Colonic mucosa (tissue), 4 donors: ENCODE measurements at places on chromosomes 4 and X. TPM values are rescaled to one million over a fixed set of nuclear protein-coding genes. Genes with fewer than 3 reads are reported as not detected.

The PGM2 gene
- total RNA-seq, result 37.2 TPM

The CYSLTR1 gene
- total RNA-seq, result 1.6 TPM

The BEX1 gene
- total RNA-seq, result 0.77 TPM

The MAGEA8 gene
- not detected for total RNA-seq

The ALPK1 gene
- 22.5 TPM for total RNA-seq

GRCh38 chr4:55546506-55546755, 278 bp downstream of the CLOCK start:
- DNase-seq, result no peak

- no peak for DNase-seq
Observed at GRCh38 chrX:101397779-101398178, 7.0 kb downstream of the RPL36A start.

- no peak for DNase-seq
Observed at GRCh38 chrX:124098089-124098488, 136.6 kb downstream of the STAG2 start.

- DNase-seq, result no peak
Observed at GRCh38 chr4:112311516-112311915, 14.3 kb downstream of the ALPK1 start.

- DNase-seq, result no peak
Observed at GRCh38 chr4:169080981-169081380, 70.9 kb upstream of the CBR4 start.

GRCh38 chrX:140086691-140087090, 121.4 kb upstream of the CXorf66 start:
- no peak for DNase-seq
